ENCODE measurements at places on chromosomes 1 and 21. TPM values are rescaled to one million over a fixed set of nuclear protein-coding genes. Genes with fewer than 3 reads are reported as not detected.

GBP7 gene
- not detected for polyA plus RNA-seq

TIAM1 gene
- 24.3 TPM for polyA plus RNA-seq

LZIC gene
- polyA plus RNA-seq = 15.8 TPM

BARHL2 gene
- polyA plus RNA-seq = not detected

AIRE gene
- polyA plus RNA-seq = 0.06 TPM

OR6K3 gene
- polyA plus RNA-seq = not detected

AVPR1B gene
- polyA plus RNA-seq = not detected

LCE1B gene
- not detected for polyA plus RNA-seq

ITLN1 gene
- 0.04 TPM for polyA plus RNA-seq

ZMYM1 gene
- 7.8 TPM for polyA plus RNA-seq

ADAM15 gene
- 222 TPM for polyA plus RNA-seq

Measured in esophagus (tissue), 2 donors.